ENCODE measurements at places on chromosomes 7 and 10.

DNA sequence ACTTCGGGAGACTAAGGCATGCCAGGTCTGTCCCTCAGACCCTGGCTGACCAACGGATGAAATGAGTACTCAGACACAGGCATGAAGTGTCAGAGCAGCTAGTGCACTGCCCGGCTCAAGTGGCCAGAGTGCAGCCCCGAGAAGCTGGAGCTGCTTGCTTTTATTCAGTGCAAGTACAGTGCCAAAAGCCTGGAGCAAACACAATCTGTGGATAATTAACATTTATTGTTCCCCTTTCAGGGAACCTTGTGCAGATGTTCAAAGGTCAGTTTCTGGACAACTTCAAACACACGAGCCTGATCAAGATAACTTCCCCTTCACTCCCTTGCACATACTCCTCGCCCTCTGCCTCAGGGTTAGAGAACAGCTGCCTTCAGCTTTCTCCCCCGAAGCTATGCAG lies 7.9 kb upstream of the ATE1 start:
- DNase-seq = no peak

GRCh38 chr7:29811586-29811985 lies 5.3 kb downstream of the WIPF3 start:
- no peak for DNase-seq

DNA sequence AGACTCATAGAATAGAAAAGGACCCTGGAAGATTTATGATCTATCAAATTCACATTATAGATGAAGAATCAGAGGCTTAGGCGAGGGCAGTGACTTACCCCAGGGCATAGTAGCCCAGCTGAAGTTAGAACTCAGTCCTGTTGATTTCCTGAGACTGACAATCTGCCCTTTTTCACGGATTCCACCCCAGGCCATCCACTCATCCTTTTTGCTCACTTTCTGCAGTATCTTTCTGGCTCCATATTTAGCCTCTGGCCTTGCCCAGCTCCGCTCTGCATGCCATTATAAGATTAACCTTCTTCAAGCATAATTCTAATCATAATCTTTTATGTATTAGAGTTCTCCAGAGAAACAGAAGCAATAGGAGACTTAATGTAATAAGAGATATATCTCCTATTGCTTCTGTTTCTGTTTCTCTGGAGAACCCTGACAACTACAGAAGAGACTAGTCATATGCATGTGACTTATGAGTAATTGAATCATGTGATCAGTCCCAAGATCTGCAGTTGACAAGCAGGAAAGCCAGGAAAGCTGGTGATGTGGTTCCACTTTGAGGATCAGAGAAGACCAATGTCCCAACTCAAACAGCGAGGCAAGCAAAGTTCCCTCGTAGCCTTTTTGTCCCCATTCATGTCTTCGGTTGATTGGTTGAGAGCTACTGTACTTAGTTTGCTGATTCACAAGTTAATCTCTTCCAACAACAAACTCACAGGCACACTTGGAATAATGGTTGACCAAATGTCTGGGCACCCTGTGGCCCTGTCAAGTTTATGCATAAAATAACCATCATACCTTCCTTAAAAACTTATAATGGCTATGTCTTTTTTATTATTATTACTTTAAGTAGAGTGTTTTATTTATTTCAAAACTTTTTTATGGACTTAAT lies 412.1 kb downstream of the SUGCT start:
- no peak for DNase-seq

DNA sequence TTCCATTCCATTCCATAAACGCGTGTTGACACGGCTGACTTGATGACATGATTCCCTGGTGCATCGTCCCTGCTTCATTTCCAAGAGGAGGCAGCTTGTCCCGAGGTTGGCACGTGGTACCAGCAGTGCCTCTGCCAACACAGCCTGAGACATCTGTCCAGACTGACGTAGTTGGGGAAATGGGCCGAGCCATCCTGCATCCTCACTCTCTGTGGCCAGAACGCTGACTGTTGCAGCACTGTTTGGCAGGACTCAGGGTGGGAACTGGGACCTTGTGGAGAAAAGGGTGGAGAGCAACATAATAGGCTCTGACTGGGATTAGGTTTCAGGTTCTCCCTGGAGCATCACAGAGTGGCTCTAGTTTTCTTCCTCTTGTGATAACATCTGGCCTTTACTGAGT lies 118.6 kb upstream of the BTBD16 start:
- DNase-seq = no peak

DNA sequence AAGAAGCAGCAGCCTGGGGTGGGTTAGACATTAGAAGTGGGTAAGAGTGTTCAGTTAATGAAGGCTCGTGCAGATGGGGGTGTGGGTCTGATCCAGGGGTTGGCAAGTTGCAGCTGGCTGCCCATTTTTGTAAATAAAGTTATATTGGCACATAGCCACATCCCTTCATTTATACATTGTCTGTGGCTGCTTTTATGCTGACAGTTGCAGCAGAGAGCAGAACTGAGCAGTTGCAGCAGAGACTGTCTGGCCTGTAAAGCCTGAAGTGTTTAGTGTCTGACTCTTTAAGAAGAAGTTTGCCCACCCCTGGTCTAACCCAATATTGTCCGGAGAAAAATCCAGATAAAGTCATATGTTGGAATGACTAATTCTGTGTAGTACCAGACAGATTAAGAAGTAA lies 38.1 kb downstream of the GLRX3 start:
- DNase-seq = no peak

- DNase-seq = no peak
These were observed 61.5 kb downstream of the DYNC2I1 start for GRCh38 chr7:158917818-158918217.

- DNase-seq = no peak
These were observed 121.2 kb downstream of the FAM107B start for GRCh38 chr10:14653271-14654161.

DNA sequence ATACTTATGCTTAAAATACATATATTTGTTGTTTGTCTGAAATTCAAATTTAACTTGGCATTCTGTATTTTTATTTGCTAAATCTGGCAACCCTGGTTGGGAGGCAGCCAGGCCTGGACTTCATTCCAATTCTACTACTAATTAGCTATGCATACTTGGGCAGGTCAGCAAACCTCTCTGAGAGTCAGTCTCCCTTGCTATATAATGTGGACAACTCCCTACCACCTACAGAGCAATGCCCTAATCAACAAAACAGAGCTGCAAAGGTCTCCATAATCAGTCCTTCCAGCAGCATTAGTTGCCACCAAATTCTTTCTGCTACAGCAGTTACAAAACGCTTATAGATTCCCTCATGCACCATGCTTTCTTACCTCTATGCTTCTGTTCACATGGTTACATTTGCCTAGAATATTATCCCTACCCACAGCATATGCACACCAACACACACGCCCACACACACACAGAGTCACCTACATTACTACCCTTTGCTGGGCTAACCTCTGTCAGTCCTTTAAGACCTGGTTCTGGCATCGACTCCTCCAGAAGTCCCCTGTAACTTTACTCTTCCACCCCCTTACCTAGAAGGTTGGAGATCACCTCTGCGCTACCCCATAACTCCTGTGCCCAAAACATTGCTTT lies 188.7 kb downstream of the FGFR2 start:
- no peak for DNase-seq

DNA sequence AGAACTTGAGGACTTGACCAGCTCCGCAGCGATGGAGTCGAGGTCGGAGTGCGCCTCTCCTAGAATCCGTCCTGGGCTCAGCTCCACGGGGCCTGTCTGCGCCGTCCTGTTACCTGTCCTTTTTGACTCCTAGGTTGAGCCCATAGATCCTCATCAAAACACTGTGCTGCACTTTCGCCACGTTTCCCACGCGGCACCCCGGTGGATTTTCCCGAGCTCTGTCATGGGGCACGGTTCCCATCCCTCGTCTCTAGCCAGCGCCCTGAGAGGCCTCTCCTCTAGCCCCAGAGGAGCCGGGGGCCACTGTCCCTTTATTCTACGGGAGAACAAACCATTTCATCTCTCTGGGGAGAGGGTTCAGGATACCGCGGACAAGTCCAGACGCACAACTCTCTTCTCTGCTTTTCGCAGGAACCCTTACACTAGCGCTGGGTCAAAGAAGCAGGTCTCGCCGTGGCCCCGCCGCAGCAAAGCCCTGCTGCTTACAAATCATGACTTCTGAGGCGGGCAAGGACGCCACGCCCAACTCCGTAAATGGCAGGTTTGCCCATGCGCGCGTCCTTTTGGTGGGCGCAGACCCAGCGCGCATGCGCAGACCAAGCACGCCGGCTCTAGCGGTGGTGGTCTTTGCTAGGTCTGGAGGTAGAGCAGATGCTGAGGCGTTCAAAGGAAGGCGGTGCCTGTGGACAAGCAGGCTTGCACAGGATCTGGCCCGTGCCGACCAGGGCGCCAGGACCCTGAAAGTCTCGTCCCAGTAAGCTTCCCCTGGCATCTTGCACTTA lies 10.3 kb upstream of the ANKRD7 start:
- peak; percentile 42 for DNase-seq

DNA sequence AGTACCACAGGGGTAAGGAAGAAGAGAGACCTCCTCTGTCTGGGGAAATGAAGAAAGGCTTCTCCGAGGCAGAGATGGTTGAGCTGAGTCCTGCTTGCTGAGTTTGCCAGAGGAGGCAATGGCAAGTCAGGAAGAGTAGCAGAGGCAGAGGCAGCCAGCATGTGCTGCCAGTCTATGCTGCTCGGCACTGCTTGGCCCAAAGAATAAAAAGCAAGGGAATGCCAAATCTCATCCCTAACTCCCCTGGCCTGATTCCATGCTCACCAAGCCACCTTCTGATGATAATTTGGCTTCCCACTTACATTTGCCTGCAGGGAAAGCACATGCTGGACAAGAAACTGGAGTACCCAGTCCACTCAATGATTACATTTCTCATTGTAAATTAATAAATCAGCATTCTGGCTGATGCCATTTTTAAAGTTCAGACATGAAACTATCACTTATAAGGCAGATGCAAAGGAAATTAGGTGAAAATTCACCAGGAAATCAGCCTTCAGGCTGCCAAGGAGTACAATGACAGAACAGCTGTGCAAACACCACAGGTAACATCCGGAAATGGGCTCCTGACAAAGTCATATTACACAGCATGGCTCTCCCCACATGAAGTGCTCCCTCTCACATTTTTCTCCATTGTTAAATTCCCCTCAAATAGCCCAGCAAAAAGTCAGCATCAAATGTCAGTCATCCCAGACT lies 245.9 kb downstream of the MTERF1 start:
- no peak for DNase-seq

All from stimulated activated CD4-positive, alpha-beta T cell treated with anti-CD3 and anti-CD28 coated beads, Interleukin-4, amount 100 ng/mL, for 48 hours (primary cell).